ENCODE measurements at places on chromosomes 12 and 14.
A peak's percentile ranks its signal among the peaks of the same experiment; 100 is the strongest.

DNA sequence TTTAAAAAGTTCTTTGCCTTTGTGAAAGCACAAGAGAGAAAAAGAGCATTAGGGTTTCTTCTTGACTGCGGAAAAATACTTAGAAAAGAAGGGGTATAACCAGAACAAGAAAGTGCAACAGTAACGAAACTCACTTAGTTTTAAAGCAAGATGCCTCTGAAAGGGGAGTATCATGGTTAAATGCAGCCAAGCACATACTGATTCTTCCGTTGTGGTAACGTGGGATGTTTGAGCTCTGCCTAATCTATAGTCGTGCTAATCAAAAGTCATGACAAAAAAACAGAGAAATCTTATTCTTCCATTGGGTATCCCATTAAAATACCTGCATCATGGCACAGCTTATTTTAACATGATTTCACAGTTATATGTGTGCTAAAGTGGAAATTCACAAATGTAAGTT lies 187.8 kb upstream of the LRFN5 start:
- DNase-seq: no peak

DNA sequence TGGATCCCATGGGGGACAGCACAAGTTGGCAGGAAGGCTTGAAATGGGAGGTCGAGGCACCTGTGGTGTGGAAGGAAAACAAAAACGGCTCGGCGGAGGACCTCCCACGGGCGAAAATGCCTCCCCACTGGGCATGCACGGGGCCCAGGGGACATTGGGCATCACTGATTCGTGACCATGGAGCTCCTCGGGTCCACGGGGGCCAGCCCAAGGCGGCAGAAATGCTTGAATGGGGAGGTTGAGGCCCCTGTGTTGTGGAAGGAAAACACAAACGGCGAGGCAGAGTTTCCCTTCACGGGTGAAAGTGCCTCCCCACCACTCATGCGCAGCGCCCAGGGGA lies 376.0 kb downstream of the ALG10 start:
- no peak for DNase-seq

DNA sequence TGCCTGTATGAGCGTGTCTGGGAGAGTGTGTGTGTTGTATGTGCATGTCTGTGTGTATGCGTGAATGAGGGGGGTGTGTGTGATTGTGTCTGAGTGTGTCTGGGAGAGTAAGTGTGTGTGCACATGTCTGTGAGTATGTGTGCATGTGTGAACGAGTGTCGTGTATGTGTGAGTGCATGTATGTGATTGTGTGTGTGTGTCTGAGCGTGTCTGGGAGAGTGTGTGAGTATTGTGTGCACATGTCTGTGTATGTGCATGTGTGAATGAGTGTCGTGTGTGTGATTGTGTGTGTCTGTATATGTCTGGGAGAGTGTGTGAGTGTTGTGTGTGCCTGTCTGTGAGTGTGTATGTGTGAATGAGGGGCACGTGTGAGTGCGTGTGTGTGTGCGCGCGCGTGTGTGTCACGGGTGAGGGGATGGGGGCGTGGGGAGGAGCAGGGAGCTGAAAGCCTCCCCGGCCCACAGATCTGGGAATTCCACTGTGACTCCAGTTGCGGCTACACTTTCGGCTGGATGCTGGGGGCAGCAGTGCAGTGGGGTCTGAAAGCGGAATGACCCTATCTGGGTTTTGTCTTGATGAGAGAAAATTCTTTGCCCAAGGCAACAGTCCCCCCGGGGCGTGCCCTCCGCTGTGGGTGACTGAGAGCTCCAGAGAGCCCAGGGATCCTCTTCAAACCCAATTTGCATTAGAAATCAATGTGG lies 138.1 kb upstream of the MED13L start:
- DNase-seq: no peak

DNA sequence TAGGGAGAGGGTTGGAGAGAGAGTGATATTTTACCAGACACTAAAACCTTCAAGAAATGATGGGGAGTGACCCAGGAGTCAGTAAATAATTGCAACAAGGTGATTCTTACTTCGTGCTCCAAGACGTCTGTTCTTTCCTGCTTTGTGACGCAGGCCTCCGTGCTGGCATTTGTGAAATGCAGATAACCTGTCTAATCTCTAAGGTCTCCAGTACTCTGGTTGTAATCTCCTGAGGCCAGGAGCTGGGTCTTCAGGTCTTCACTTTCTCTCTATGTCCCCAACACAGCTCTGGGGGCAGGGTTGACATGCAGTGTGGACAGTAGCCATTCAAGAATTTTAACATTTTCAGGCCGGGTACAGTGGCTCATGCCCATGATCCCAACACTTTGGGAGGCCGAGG lies 53.1 kb downstream of the CD9 start:
- DNase-seq: no peak

DNA sequence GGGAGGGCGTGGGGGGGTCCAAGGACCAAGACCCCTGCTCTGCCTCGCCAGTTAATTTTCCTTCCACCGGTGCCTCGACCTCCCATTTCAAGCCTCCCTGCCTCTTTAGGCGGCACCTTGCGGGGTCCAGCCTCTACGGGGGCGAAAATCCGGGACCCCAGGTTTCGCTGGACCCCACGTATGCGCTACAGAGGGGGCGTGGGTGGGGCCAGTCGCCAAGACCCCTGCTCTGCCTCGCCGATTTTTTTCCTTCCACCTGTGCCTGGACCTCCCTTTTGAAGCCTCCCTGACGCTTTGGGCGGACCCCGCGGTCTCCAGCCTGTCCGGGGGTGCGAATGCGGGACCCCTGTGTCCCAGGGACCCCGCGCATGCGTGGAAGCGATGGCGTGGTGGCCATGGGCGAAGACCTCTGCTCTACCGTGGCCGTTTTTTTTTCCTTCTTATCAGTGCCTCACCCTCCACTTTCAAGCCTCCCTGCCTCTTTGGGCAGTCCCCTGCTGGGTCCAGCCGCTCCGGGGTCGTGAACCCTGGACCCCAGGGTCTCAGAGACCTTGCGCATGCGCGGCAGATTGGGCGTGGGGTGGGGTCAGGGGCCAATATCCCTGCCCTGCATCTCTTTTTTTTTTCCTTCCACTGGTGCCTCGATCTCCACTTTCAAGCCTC lies 324.2 kb downstream of the ALG10 start:
- no peak for DNase-seq

DNA sequence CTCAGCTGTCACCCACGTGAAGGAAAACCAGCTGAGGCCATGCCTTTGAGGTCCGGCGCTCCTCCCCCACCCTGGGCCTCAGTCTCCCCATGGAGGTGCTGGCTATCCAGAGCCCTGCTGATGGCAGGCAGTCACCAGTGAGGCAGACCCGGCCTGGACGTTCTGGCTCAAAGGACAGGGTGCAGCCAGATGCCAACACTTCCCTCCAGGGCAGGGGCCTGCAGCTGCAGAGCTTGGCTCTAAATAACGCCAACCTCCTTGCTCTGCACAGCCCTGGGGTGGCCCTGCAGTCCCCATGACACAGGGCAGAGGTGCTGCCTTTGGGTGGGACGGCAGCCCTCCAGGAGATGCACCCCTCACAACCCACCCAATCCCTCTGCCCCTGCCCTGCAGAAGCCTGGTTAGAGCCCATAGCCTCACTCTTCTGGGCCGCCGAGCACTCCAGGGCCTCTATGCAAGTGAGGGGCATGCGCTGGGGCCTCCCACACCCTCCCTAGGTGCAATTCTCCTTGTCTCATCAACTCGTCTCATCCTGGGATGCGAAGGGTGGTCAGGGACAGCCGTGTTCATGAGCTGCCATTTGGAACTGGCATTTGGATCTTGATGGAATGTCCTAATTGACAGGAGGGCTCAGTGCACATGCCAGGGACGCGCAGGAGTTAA lies 30.4 kb downstream of the CCDC85C start:
- no peak for DNase-seq

GRCh38 chr14:55599250-55599879 lies 19.4 kb downstream of the KTN1 start:
- DNase-seq: peak; percentile 60

GRCh38 chr12:122123051-122123760 lies 44.6 kb downstream of the MLXIP start:
- peak; percentile 60 for DNase-seq

DNA sequence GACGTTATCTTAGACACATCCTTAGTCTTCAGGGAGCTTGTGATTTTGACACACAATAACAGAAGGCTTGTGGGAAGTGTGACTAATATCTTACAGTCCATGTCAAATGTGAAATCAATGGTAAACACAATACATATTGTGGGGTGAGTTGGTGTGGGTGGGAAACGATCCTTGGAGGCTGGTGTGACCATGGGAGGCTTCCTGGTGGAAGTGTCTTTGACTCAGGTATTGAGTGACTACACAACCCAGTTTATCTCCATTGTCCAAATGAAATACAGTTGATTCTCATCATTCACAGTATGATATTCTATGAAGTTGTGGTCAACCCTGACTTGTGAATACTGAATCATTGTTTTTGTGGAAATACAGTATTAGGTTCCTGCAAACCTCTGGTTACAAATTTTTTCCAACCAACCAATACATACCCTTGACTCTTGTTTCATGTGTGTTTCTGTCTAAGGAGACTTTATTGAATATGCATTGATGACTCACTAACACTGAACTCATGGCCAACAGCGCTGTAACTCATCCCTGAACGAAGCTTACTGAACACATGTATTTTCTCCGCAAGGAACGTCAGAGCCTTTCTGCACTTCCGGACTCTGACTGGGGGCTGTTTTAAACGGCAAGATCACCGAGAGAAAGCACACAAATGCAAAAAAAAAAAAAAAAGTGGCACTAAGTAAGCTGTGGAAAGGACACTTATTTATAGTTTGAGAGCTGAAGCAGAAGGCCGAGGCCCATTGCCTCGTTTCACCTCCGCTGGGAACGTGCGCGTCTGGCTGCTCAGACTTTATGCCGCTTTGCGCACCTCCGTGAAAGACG lies 59.0 kb downstream of the CLMN start:
- DNase-seq: no peak

DNA sequence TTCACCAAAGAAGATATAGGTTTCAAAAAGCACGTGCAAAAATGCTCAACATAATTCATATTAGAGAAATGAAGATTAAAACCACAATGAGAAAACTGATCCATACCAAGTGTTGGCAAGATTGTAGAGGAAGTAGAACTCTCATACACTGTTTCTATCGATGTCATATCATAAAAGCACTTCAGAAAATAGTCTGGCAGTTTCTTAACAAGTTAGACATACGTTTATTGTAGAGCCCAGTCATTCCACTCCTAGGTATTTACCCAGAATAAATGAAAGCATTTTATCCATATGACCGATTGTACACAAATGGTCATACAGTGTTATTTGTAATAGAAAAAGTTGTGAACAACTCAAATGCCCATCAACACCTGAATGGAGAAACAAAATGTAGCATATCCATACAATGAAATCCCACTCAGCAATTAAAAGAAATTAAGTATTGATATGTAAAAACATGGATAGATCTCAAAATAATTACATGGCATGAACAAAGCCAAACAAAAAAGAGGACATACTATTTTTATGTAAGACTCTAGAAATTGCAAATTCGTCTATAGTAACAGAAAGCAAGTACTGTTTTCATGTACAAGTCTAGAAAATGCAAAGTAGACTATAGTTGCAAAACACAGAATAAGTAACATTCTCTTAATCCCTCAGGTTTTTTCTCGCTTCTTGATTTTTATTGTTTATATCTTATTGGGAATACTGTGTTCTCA lies 41.0 kb downstream of the USP15 start:
- no peak for DNase-seq

DNA sequence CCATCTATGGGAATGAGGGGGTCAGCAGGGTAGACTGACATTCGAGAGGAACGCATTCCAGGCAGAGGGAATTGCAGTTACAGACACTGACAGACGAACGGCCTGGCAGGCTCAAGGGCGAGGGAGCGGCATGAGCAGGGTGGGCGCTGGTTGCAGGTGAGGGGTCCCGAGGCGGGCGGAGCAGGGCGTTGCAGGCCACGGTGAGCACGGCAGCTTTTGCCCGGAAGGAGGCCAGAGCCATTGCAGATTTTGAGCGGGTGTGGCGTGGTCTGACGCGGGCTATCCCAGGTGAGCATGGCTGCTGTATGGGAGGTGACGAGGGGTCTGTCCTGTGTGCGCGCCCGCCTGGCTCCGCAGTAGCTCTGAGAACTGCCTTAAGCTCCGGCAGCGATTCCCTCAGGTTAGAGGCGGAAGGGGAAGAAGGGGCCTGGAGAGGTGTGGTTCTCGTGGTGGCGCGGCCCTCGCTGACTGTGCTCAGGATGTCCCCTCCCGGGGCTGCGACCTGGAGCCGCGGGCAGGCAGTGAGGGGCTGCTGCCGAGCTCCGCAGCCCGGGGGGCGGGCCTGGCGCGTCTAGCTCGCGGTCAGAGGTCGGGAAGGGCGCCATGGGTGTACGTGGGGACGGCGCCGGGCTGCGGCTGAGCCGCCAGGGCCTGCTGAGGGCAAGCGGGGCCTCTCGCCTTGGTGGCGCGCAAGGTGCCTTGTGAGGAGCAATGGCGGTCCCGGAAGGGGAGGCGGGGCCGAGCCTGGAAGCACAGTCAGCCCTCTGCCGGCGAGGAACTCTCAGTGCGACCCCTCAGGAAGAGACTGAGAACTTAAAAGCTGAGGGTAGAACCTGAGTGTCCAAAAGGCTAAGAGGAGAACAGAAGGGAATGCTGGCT lies 177.1 kb downstream of the CACNA1C start:
- no peak for DNase-seq

GRCh38 chr12:31989571-31990362 lies 30.6 kb downstream of the RESF1 start:
- no peak for DNase-seq

DNA sequence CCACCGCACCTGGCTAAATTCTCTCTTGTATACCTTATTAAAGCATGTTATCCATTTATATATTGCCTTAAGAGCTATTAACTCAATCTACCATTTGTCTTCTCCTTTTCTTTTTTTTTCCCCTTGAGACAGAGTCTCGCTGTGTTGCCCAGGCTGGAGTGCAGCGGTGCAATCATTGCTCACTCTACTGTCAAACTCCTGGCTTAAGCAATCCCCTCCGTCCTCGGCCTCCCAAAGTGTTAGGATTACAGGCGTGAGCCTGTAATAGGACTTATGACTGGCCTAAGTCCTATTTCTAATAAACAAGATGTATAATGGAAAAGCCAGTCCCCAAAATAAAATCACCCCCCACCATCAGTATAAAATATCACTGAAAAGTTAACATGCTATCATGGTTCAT lies 14.4 kb downstream of the SNX6 start:
- DNase-seq: no peak

- DNase-seq: no peak
Measured at GRCh38 chr12:110913119-110914056, 7.0 kb downstream of the MYL2 start.

Data from pancreas (tissue), 10 donors.